A549 treated with Hydrocortisone at 1 μM for 4 hours (cell line): ENCODE measurements at places on chromosomes 4 and X. TPM values are rescaled to one million over a fixed set of nuclear protein-coding genes. Genes with fewer than 3 reads are reported as not detected.

ZCCHC18 gene
- 0.12 to 0.16 TPM (median 0.13 TPM) in 3 of 5 replicates, not detected in the others for total RNA-seq

GPR143 gene
- total RNA-seq, result 0.15 to 0.54 TPM (median 0.23 TPM) in 5 replicates

ETDB gene
- total RNA-seq, result not detected in 5 replicates

KCNE5 gene
- 0.09 to 0.20 TPM (median 0.13 TPM) in 3 of 5 replicates, not detected in the others for total RNA-seq

ITGB1BP2 gene
- total RNA-seq, result 0.84 to 1.1 TPM (median 0.90 TPM) in 5 replicates

SATL1 gene
- not detected in 5 replicates for total RNA-seq

ANXA5 gene
- 502 to 676 TPM (median 509 TPM) in 5 replicates for total RNA-seq

AKAP4 gene
- 0.10 TPM in 1 of 5 replicates, not detected in the others for total RNA-seq

GAGE1 gene
- total RNA-seq, result not detected in 5 replicates

ERVMER34-1 gene
- 0.32 to 0.78 TPM (median 0.56 TPM) in 5 replicates for total RNA-seq

TLR2 gene
- total RNA-seq, result 0.59 to 0.71 TPM (median 0.61 TPM) in 5 replicates

TEX13C gene
- not detected in 5 replicates for total RNA-seq

DUSP9 gene
- 1.0 to 1.6 TPM (median 1.5 TPM) in 5 replicates for total RNA-seq

PGAM4 gene
- 0.17 to 0.37 TPM (median 0.22 TPM) in 4 of 5 replicates, not detected in the other for total RNA-seq

ASMT gene
- 0.15 to 0.25 TPM (median 0.17 TPM) in 5 replicates for total RNA-seq

DNAAF6 gene
- not detected in 5 replicates for total RNA-seq

TMPRSS11A gene
- total RNA-seq, result not detected in 5 replicates

AMBN gene
- not detected in 5 replicates for total RNA-seq

MAB21L2 gene
- not detected in 5 replicates for total RNA-seq

FGF5 gene
- total RNA-seq, result 0.05 to 0.32 TPM (median 0.15 TPM) in 5 replicates

SPON2 gene
- 0.31 to 1.0 TPM (median 0.39 TPM) in 5 replicates for total RNA-seq

SPANXA1 gene
- 0.20 to 0.23 TPM in 2 of 5 replicates, not detected in the others for total RNA-seq

CT47A1 gene
- not detected in 5 replicates for total RNA-seq

PRRG3 gene
- total RNA-seq, result not detected in 5 replicates

MAGEA2 gene
- total RNA-seq, result 0.06 to 0.29 TPM (median 0.07 TPM) in 3 of 5 replicates, not detected in the others

TEX28 gene
- total RNA-seq, result not detected in 5 replicates

EPHA5 gene
- total RNA-seq, result 0.21 to 0.40 TPM (median 0.39 TPM) in 5 replicates

APOO gene
- total RNA-seq, result 30.4 to 30.9 TPM (median 30.6 TPM) in 5 replicates

PLAC1 gene
- total RNA-seq, result 0.59 to 1.00 TPM (median 0.70 TPM) in 5 replicates

ANXA10 gene
- 2.6 to 3.5 TPM (median 2.7 TPM) in 5 replicates for total RNA-seq

ZNF157 gene
- 0.05 TPM in 1 of 5 replicates, not detected in the others for total RNA-seq

ERCC6L gene
- 10.3 to 15.0 TPM (median 11.2 TPM) in 5 replicates for total RNA-seq

CXorf51B gene
- not detected in 5 replicates for total RNA-seq

TLR7 gene
- not detected in 5 replicates for total RNA-seq

G6PD gene
- total RNA-seq, result 1,336 to 1,631 TPM (median 1,436 TPM) in 5 replicates

F11 gene
- not detected in 5 replicates for total RNA-seq

CFAP47 gene
- total RNA-seq, result 0.02 TPM in 1 of 5 replicates, not detected in the others
